Stimulated activated CD8-positive, alpha-beta memory T cell treated with anti-CD3 and anti-CD28 coated beads, Interleukin-7, amount 100 ng/mL, for 1 hour (primary cell): ENCODE measurements at places on chromosomes 12 and 14.

GRCh38 chr14:102590667-102591099 lies 1.8 kb upstream of the RCOR1 start:
- no peak for DNase-seq

DNA sequence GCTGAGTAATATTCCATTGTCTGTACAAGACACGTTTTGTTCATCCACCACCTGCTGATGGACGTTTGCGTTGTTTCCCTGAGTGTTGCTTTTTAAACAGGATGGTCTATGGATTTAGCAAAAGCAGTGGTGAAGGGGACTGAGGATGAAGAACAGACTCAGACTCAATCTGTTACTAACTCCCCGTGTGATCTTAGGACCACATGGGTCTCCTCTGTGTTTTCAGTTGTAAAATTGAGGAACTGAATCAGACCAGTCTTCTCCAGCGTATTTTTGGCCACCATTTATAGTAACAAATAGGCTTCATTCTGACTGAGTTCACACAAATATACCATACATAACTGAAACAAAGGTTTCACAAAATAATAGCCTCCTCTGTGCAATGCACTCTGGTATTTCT lies 85.6 kb downstream of the FOXN3 start:
- DNase-seq, result no peak

DNA sequence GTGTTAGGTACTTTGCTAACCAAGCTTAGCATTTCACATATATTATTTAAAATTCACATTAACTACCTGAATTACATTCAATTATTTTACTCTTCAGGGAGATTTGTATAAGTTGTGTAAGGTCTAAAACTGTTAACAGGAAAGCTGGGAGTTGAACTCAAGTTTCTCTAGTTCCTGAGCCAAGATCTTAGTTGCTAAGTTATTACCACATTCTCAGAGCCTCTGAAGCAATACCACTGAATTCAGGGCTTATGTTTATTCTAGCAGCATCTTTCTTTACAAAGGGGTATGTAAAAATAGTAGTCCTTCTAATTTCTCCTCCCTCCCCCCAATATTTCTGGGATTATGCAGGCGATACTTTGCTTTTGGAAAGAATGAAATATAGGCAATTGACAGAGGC lies 786.8 kb downstream of the DIO2 start:
- DNase-seq, result no peak

DNA sequence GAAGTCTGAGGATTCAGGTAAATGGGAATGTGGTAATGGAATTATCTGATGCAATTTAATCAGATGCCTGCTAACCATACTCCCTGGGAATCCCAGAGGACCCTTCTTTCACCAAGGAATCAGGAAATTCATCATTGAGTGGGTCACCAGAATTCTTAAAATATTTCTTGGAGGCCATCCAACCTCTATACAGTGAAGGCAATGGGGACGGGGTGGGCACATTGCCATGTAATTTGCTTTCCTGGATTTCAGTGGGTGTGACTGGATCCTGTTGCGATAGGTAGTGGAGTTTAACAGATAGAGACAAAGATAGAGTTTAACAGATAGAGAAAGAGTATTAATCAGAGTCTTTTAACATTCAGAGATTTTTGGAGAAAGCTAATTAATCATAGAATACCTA lies 394.4 kb downstream of the DAD1 start:
- DNase-seq, result no peak

DNA sequence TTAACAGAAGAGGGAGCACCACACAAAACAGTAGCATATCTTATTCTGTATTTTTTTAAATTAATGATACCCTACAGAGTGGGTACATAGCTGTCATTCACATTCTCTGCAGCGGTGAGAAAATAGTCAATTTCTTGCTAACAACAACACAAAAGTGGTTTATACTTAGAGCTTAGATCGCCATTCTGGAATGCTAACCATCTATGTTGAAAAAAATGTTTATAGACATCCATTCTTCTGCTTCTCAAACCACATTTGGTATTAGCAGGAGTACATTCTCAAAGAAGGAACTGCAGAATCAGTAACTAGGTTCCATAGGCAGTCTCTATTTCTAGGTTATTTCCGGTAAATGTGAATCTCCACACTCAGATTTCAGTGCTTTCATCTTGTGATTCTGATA lies 185.9 kb downstream of the PPFIA2 start:
- no peak for DNase-seq

- DNase-seq, result no peak
Measured at GRCh38 chr12:23671881-23672280, 277.6 kb downstream of the SOX5 start.

DNA sequence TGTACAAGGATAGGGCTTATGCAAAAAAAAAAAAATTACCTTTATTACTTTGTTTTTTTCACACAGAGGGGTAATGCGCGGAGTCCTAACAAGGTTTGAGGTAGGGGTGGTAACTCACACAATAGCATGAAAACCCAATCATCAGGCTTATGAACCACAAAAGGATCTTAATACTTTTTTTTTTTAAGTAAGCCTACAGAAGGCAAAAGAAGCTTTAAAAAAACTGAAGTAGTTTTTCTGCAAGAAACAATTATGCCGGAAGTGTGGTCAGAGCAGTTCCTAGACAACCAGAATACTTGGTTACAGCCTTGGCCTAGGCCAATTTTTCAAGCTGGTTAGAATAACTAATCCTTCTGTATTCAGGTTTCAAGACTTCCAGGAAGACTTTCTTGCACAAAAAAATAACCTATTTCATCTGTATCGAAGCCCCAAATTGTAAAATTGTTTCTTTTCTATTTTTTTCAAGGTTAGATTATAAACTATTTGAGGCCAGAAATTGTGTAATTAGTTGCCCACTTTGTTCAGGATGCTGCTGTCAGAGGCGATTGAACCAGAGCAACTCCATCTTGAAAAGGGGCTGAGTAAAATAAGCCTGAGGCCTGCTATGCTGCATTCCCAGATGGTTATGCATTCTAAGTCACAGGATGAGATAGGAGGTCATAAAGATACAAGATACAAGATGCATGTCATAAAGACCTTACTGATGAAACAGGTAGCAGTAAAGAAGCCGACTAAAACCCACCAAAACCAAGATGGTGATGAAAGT lies 1.8 kb upstream of the GNS start:
- no peak for DNase-seq

DNA sequence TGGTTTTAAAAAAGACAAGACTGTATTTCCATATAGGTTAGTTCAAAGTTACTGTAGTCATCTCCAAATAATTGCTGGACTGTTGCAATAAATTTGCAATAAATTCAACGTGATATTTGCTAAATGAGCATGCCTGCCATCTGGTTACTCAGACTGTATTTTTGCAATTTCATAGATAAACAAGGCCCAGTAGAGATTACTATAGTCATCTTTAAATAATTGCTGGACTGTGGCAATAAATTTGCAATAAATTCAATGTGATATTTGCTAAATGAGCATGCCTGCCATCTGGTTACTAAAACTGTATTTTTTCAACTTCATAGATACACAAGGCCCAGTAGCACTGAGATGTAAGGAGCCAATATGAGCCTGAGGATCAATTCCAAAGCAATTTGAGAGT lies 5.6 kb downstream of the NTN4 start:
- no peak for DNase-seq

GRCh38 chr12:19967001-19967400 lies 401.3 kb upstream of the PDE3A start:
- DNase-seq, result no peak
